ENCODE measurements at places on chromosomes 3 and 15.
A peak's percentile ranks its signal among the peaks of the same experiment; 100 is the strongest.

- no peak for DNase-seq
Measured at GRCh38 chr15:50150349-50150748, 31.3 kb upstream of the ATP8B4 start.

GRCh38 chr3:105883798-105884377, 15.1 kb upstream of the CBLB start:
- no peak for DNase-seq

GRCh38 chr3:126699011-126699410, 5.0 kb upstream of the CHCHD6 start:
- no peak for DNase-seq

DNA sequence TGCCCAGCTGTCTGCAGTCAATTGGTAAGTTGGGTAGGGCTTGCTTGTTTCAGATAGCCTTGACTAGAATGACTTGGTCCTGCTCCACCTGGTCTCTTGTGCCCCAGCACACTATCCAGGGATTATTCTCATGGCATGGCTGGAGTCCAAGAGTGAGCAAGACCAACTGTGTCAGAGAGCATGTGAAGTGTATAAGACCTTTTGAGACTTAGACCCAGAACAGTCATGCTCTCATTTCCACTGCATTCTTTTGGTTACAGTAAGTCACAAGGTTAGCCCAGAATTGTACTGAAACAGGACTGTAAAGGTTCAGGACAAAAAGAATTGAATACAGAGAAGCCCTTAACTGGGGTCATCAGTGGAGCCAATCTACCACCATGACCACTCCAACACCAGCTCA, 650.8 kb upstream of the ADAMTS9 start:
- no peak for DNase-seq

DNA sequence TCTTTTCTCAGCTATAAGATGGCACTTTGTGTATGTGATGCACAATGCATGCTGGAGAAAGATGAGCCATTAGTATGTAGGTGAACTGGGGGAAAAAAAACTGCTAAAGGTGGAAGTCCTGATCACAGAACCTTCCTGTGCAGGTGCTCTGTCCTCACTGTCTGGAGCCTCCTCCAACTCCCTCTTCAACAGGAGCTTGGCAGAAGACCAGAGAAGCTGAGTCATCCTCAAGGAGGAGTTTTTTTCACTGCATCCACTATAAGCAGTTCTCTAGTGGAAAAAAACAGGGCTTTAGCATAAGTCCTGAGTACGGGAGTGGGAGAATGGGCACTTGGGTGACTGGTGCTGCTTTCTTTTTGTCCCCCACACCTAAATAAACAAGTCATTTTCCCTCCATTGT, 168.4 kb upstream of the CADPS start:
- DNase-seq = peak; percentile 47

GRCh38 chr3:134991003-134991402, 195.9 kb downstream of the EPHB1 start:
- no peak for DNase-seq

- no peak for DNase-seq
Measured at GRCh38 chr3:31093606-31094005, 199.1 kb upstream of the GADL1 start.

GRCh38 chr3:58198804-58199203, 12.0 kb downstream of the DNASE1L3 start:
- DNase-seq = no peak
